Fibroblast of skin of back (primary cell): ENCODE measurements at places on chromosomes 7 and 10.
A peak's percentile ranks its signal among the peaks of the same experiment; 100 is the strongest.

- no peak for DNase-seq
These were observed 248.8 kb upstream of the NEBL start for GRCh38 chr10:21145751-21146435.

DNA sequence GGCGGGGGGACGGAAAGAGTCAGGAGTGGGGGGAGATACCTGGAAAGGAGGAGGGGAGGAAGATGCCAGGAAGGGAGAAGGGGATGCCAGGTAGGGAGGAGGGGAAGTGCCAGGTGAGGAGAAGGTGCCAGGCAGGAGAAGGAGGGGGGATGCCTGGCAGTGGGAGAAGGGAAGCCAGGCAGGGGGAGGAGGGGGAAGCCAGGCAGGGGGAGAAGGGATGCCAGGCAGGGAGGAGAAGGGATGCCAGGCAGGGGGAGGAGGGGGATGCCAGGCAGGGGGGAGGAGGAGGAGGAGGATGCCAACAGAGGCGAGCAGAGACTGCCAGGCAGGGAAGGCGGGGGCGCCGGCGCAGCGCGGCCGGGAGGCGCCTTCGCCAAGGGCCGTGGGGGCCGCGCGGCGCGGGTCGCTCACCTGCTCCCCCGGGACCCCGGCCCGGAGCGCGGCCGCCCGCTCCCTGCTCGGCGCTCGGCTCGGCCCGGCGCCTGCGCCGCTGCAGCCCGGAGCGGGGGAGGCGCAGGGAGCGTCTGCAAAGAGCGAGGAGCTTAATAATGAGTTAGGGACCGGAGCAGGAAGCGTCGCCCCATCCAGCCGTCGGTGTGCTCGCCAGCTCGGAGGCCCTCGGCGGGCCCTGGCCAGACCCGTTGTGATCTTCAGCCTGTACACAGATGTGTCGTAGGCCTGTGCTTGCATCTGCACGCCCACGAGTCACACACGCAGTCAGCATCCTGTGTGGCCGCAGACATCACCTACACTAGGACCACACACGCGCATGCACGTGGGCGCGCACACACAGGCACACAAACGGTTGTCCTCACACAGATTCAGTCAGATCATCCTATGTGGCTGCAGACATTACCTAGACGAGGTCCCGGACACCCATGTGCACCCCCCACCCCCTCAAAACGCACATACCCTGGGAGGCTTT is 28.4 kb upstream of the SMARCD3 start:
- peak; percentile 69 for DNase-seq

- no peak for DNase-seq
These were observed 154.3 kb downstream of the ZNF365 start for GRCh38 chr10:62528441-62528840.

- no peak for DNase-seq
These were observed 16.9 kb downstream of the KCNMA1 start for GRCh38 chr10:77620731-77621130.

DNA sequence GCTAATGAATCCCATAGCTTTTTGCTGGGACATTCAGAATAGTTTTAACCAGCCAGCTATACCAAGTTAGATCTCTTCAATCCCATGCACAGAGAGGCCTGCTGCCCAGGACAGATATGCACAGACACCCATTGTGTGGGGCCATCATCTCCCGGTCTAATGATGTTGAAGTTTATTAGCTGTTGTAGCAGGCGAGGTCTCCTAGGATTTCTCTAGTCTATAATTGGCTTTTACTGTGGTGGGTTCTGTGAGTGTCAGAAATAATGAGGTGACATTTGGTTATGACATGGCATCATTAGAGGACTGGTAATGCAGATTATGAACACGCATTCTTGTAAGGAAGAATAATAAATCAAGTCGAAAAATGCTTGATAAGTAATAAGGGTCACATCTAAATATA is 81.4 kb upstream of the PLPP4 start:
- no peak for DNase-seq

DNA sequence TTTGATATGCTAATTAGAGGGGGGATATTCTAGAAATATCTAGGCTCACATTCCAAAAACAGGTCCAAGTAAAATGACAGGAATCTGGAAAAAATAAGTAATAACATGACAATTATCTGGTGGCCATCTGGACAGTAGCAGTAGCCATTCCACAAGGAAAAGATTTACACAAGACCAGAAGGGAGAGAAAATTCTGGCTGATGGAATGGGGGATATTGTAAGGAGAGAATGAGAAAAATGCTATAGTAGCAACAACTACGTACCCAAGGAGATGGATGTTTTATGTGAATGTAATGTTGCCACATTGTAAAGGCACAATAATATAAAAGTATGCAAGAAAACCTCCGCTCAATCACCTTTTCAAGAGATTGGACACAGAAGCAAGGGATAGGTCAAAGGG is 5.4 kb downstream of the MYOF start:
- no peak for DNase-seq

- DNase-seq: peak; percentile 34
These were observed 25.8 kb upstream of the EEPD1 start for GRCh38 chr7:36127075-36127740.

DNA sequence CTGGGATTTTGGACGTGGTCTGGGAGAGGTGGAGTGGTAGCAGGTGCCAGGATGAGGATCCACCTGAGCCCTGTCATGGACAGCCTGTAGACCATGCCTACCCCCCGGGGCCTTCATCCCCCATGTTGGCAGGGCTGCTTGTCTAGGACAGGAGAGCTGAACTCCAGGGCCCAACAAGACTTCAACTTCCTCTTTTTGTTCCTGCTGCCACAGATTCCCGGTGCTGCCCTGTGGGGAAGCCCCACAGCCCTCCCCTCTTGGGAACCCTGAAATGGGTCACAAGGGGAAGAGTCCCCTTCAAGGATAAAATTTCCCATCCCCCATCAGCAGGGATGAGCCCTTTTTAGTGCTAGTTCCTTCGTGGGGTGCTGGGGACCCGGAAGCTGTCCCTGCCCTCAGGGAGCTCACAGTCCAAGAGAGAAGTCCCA is 1.3 kb upstream of the CUEDC2 start:
- DNase-seq: no peak

- DNase-seq: no peak
These were observed 48.0 kb upstream of the PIK3CG start for GRCh38 chr7:106817098-106817497.

DNA sequence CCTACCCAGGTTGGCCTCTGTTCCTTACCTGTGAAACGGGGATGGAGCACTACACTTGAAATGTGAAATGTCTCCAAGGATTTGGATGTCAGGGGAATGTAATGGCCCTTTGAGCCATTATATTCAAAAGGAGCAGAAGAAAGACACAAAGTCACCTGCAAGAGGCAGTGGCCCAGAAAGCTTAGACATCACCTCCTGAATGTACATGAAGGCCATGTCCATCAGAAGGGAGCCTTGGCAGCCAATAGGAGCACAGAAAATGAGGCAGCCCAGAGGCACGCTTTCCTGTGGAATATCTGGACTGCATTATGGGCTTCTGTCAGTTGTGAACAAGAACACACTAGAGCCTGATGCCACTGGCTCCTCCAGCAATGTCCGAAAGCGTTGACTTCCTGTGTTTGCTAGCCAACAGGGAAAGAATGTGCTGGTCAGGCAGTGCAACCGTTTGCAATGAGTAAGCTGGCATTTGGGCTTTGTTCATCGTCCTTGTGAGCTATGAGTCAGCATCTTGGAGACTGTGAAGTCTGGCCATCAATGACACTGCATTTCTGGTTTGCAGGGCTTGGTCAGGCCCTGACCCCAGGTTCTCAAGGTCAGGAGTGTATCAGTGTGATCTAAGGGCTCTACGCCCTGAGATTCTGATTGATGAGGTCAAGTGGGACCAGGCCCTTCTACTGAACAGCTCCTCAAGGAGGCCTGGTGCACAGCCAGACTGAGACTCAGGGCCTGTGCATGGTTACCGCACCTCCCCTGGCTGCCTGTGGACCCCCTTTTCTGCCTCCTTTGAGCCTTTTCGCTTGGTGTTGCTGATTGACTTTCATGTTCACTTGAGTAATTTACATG is 222.4 kb downstream of the RPS24 start:
- peak; percentile 99 for DNase-seq

GRCh38 chr7:107315716-107316220 is 147.0 kb downstream of the HBP1 start:
- no peak for DNase-seq

- DNase-seq: no peak
These were observed 509.0 kb upstream of the DPP6 start for GRCh38 chr7:153543232-153543631.

DNA sequence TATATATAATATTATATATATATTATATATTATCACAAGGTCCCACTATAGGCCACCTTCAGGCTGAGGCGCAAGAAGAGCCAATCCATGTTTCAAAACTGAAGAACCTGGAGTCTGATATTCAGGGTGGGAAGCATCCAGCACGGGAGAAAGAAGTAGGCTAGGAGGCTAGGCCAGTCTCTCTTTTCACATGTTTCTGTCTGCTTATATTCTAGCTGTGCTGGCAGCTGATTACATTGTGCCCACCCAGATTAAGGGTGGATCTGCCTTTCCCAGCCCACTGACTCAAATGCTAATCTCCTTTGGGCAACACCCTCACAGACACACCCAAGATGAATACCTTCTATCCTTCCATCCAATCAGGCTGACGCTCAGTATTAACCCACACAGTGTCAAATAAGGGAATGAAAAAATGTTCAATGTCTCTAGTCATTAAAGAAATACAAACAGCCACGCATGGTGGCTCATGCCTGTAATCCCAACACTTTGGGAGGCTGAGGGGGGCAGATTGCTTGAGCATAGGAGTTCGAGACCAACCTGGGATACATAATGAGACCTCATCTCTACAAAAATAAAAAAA is 135.4 kb upstream of the PCBD1 start:
- no peak for DNase-seq

DNA sequence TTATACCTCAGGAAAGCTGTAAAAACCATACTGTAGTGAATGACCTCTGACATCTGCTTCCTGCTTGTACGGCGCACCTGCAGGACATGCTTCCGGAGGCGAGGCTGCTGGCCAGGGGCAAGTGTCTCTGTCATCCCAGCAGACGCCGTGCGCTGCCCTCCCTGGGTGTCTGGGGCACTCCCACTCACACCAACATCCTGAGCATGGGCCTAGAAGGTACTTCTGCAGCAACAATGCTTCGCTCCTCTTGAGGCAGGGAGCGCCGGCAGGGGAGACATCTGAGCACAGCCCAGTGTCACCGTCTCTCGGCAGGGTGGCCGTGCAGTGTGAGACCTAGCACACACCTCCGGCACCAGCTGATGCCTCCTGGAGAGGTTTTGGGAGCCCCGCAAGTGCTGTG is 269.2 kb downstream of the MAD1L1 start:
- no peak for DNase-seq

GRCh38 chr7:51639661-51640334 is 323.2 kb upstream of the COBL start:
- no peak for DNase-seq

DNA sequence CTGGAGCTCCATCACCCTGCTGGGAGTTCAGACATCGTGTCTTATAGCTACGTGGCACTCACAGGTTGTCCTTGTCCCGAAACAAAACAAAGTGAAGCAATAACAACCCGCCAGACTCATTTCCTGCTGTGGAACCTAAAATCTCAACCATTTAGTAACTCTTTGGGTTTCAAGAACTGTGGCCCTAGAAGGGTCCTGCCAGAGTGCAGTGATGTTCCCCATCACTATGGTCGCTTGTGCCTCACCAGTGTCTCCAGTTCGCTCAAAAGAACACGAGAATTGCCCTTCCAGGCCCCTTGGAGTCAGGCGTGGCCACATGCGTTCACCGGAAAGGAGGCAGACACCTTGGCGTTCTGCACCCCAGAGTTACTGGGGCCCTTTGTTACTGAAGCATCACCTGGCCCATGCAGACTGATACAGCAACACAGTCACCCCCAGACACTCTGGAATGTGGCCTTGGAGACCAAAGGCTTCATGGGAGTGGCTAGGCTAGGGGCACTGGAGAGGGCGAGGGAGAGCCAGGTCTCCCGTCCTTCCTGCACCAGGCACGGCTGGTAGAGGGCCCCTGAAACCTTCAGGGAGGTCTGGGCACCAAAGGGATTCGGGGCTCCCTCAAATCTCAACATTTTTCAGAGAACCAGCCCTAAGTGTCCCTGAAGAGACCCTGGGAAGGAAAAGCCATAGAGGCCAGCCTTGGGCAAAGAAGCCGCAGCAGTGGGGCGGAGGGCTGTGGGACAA is 908 bp downstream of the CRYGN start:
- DNase-seq: no peak

- DNase-seq: no peak
These were observed 109.9 kb upstream of the ABI1 start for GRCh38 chr10:26970667-26971066.

GRCh38 chr10:17123961-17124360 is 5.7 kb downstream of the CUBN start:
- DNase-seq: no peak

DNA sequence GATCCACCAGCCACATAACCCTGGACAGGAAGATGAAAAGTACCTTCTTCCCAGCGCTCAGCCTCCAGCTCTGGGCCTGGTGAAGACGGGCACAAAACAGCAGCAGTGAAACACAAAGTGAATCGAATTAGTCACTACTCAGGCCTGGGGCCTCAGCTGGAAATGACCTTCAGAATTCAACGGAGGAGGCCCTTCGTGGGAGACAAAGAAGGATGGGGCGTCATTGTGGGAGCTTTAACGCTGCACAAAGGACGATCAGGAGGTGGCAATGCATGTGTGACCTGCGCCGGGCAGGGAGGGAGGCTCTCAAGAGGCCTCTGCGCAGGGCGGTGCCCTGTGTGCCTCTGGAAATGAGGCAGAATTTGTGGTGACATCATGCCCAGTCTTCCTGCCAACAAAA is 161.9 kb downstream of the DNAJB6 start:
- no peak for DNase-seq

- no peak for DNase-seq
These were observed 138.4 kb upstream of the NFE2L3 start for GRCh38 chr7:26013551-26014083.

- no peak for DNase-seq
These were observed 31.3 kb downstream of the LIPJ start for GRCh38 chr10:88617772-88618300.
